ENCODE measurements at places on chromosomes 16 and 17.

DNA sequence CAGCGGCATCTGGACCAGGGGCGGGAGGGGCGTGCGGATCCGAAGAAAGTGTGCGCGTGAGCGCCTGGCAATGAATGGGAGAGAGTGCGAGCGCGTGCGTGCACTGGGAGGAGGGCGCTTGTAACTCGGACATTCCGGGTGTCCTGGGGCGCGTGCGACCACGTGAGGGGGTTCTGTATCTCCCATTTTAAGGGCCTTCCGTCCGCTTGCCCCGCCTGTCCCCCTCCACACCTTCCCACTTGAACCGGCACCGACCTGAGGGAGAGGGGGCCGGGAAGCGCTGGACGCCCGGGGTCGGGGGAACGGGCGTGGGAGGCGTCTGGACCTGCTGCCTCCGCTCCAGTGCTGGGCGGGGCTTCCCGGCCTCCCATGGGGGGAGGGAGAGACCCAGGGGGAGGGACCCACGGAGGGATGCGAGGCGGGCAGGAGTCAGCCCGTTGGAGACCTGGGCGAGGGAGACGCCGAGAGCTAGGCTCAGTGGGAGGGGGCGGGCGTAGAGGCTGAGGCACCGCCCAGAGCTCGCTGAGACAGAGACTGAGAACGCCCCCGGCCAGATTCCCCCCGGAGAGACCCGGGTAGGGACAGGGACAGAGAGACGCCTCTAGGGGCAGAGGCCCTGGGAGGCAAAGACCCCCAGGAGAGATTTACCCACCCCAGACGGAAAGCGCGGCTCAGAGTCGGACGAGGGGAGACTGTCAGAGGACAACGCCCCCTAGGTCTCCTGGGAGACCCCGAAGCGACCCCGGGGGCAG, at the start of gene KREMEN2:
Gene KREMEN2, plus strand, starts transcription at position 553 of the 752 bp plus-strand sequence. CDS start 246 bp downstream, outside the sequence.
- no peak for DNase-seq

GRCh38 chr16:28935924-28936783, 4.4 kb downstream of the CD19 start:
- DNase-seq = no peak

- DNase-seq = no peak
Observed at GRCh38 chr17:5758651-5759050, 174.3 kb upstream of the NLRP1 start.

DNA sequence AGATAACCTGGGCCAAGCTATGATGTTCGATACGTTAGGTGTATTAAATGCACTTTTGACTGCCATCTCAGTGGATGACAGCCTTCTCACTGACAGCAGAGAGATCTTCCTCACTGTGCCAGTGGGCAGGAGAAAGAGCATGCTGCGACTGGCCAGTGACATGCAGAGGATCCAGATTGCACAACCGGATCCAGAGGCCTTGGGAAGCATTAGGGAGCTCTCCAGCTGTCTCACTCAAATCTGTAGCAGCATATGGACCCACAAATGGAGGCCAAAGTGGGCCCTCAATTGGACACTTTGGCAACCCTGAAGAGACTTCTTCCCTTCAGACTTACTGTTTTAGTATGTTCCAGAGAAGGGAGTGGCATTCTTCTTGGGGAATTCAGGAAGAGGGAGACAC, 20.9 kb downstream of the PDZD9 start:
- DNase-seq = no peak

- DNase-seq = no peak
Observed at GRCh38 chr16:29994600-29995323, 655 bp downstream of the HIRIP3 start.

GRCh38 chr16:56616608-56617211, 8.3 kb downstream of the MT2A start:
- DNase-seq = no peak

DNA sequence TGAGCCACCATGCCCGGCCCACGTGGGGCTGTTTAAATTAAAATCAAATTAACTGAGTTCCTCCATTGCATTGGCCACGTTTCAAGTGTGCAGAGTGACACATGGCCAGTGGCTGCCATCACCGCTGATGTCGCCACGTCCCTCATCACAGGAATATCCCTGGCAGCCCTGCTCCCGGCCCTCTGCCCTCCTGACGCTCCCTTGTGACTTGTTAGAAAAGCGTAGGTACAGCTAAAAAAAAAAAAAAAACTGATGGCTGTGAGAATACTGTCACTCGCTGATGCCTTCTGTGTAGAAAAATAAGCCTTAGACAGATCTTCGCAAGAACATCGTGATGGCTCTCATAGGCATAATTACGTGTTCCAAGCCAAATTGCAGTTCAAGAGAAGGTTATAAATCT, 21.7 kb downstream of the CARHSP1 start:
- no peak for DNase-seq

DNA sequence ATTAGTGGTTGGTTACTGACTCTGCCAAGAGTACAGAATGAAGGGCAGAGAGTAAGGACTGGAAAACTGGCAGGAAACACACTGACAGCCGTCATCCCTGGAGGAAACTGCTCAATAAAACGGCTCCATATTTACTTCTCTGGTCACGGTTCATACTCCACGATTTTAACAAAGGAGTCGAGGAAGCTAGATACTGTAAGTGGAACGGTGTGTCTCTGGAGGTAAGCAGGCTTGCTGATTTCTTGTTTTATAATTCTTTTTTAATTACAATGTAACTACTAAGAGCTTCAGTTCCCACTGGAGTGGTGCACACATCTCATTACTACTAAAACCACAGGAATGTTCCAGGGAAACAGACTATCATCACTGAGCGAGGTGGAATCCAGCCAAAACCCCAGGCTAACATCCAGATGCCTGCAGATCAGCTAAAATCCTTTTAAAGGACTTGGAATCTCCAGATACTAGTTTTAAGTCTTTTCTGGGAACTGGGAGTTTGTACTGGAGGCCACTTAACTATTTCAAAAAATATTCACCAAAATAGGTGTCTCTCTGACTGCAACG, 17.8 kb downstream of the SERPINF1 start:
- no peak for DNase-seq

GRCh38 chr17:3968886-3969524, 4.8 kb upstream of the ATP2A3 start:
- DNase-seq = no peak

DNA sequence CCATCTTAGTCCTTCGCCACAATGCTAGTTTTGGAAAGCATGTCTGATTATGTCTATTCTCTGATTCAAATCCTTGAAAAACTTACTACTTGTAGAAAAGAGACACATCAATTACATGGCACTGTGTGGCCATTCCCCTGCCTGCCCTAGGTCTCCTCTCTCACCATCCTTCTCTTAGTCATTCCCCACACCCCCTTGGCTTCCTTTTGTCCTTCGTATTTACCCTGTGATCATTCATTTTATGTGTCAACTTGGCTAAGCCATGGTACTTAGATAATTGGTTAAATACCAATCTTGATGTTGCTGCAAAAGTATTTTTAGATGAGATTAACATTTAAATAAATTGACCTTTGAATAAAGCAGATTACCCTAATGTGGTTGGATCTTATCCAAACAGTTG, 122.9 kb upstream of the CDH11 start:
- no peak for DNase-seq

DNA sequence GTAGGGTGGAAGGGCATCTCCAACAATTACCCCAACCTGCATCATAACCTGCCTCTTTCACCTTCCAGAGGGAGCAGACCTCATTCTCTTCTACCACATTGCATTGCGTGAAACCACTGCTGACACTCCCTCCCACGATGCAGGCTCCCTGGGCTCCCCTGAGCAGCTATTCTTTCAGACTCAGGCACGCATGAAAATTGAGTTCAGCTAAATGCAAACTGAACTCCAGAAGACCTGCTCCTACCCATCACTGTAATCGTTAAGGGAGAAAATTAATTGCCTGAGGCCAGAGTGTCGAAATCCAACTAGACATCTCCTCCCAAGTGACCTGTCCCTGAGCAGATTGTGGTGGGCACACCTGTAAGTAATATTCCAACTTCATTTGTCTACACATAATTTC, 186.0 kb downstream of the GRIN2A start:
- no peak for DNase-seq

DNA sequence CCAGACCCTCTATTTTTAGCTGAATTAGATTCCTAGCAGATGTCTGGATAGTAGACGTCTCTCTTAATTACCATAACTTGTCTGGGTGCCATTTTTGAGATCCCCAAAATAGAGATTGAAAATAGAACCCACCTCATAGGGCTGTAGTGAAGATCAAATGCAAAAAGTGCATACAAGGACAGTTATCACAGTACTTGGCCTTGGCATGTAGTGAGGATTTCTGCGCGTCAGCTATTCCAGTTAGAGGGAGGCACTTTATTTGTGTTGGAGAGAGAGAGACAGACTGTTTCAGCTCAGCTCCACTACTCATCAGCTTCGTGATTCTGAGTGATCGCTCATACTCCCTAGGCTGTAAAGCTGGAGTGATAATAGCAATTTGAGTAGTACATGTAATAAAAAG, 59.6 kb upstream of the CDH13 start:
- no peak for DNase-seq

DNA sequence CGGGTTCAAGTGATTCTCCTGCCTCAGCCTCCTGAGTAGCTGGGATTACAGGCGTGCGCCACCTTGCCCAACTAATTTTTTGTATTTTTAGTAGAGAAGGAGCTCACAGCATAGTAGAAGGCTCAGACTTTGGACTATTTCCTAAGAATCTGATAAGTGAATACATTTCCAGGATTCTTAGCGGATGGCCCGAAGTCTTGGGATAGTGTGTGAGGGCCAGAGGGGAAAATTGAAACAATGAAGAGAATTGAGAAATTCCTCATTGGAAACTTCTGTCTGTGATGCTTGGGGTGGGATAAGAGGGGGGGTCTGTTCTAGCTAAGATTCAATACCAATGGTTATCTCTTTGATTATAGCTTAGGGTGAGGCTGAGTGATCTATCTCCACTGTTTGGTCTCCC, 183.3 kb downstream of the MSI2 start:
- DNase-seq = no peak

GRCh38 chr16:56534847-56535383, 15.1 kb upstream of the BBS2 start:
- no peak for DNase-seq

- no peak for DNase-seq
Observed at GRCh38 chr16:56362057-56362655, 63.2 kb downstream of the AMFR start.

- no peak for DNase-seq
Observed at GRCh38 chr17:3828151-3828851, 17.7 kb downstream of the NCBP3 start.

GRCh38 chr17:11330006-11330405, 89.0 kb downstream of the SHISA6 start:
- DNase-seq = no peak

GRCh38 chr17:20091174-20092029, 82.2 kb downstream of the SPECC1 start:
- DNase-seq = no peak

- DNase-seq = no peak
Observed at GRCh38 chr16:31487720-31488467, 5.0 kb downstream of the SLC5A2 start.

DNA sequence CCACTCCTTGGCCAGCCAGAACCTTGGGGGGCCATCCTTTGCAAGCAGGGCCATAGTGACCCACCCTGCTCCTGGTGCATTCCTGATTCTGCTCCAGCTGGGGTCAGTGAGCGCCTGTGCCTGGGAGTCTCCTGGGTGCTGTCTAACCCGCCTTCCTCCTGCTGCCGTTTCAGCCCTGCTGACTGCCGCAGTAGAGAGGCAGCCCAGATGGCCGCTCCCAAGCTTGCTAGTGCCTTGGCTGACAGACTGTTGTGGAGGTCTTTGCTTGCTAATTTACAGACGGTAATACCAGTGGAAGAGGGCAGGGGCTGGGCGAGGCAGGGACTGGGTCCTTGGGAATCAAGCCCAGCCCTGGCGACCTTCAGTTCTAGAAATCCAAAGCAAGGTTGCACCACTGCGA, 99.6 kb downstream of the SOCS1 start:
- no peak for DNase-seq

GRCh38 chr16:31292704-31293103, 32.9 kb downstream of the ITGAM start:
- DNase-seq = no peak

- DNase-seq = peak; percentile 4
Observed at GRCh38 chr17:58710948-58711552, 18.6 kb downstream of the RAD51C start.

- DNase-seq = no peak
Observed at GRCh38 chr17:36183001-36183971, 6.8 kb upstream of the TBC1D3B start.

- DNase-seq = no peak
Observed at GRCh38 chr17:40596261-40596919, 31.1 kb upstream of the CCR7 start.

- DNase-seq = no peak
Observed at GRCh38 chr17:66413559-66414520, 111.4 kb downstream of the PRKCA start.

DNA sequence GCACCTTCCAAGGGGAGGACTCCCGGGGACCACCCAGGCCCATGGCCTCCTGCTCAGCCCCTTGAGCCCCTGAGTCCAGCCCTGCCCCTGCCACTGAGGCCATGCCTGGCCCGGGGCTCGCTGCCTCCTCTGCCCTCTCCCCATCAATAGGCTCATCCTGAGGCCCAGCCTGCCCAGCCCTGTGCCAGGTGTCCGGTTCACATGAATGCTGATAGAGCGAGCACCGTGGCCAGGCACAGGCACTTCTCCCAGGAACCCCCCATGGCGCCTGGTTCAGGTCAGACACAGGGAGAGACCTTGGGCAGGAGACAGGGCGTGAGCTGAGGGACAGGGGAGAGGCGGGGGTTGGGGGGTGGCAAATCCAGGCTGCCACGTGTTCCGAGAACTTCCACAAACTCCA, 2.8 kb upstream of the PVALEF start:
- DNase-seq = no peak

All from NCI-H1417 treated with DMSO at 0.1 percent for 48 hours (cell line).